ENCODE measurements at places on chromosomes 1 and 21.
A peak's percentile ranks its signal among the peaks of the same experiment; 100 is the strongest.

DNA sequence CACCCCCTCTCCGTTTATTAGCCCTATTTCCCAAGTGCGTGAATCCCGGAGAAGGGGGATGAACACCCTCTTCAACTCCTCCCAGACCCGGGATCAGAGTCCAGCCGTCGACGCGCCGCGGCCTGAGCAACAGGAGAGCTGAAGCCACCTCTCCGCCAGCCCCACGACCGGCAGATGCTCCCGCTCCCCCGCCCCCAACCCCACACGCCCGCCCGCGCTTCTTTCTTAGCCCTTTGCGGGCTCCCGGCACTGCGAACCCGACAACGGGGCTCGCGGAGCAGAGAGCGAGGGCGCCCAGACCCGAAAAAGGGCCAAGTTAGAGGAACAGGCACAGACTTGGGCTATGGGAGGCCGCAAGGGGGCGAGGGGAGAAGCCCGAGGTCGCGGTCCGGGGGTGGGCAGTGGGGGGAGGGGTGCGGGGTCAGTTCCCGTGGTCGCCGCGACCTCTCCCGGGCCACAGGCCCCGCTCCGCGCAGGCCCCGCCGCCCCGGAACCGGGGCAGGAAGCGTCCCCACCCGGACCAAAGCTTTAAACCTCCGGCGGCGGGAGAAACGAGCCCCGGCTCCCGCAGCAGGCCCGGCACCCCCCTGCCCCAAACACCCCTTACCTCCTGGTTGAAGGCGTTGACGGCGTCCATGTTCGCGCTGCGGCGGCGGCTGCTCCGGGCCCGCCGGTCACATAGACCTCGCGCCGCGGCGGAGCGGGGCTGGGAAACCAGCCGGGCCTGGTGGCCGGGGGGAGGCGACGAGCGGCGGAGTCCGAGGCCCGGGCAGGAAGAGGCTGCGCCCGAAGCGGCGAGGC, 662 bp downstream of the SCAF4 start:
- peak; percentile 33 for DNase-seq

- DNase-seq = no peak
Measured at GRCh38 chr1:208219659-208220282, 24.4 kb downstream of the PLXNA2 start.

DNA sequence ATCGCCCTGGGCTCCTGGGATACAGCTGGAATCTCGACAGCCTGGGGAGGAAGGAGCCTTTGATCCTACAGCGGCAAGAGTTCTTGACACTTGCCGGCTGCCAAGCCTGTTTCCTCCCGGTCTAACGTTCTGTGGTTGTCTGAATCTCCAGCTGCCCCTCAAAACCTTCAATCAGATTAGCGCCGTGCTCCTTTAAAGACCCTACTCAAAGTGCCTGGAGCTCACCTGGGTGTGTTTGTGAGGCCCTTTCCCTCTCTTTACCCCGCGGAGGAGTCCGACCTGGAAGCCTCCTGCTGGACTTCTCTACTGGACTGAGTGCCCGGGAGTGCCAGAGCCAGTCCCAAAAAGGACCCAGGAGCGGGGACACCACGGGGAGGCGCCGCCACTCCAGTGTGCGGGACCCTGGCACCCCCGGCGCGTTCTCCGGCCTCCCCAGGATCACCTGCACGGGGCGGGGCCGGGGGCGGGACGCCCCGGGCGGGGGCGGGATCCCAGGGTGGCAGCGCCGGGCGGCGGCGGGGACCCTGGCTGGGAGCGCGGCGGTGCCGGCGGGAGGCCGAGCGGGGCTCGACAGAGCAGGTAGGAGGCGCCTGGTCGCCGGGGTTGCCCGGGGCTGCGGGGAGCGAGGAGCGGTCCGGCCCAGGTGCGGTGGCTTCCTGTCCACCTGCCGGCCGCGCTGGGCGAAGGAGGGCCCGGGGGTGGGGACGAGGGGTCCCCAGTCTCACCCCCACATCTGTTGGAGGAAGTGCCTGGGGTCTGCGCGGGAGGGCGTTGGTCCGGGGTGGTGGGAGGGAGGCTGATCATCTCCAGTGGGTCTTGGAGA, at the start of gene NCMAP:
Gene NCMAP, plus strand, starts transcription at position 497 of the 823 bp plus-strand sequence. CDS start 39,344 bp downstream, outside the sequence.
- DNase-seq = no peak

- DNase-seq = no peak
Measured at GRCh38 chr1:8926707-8927694, 18.7 kb upstream of the CA6 start.

DNA sequence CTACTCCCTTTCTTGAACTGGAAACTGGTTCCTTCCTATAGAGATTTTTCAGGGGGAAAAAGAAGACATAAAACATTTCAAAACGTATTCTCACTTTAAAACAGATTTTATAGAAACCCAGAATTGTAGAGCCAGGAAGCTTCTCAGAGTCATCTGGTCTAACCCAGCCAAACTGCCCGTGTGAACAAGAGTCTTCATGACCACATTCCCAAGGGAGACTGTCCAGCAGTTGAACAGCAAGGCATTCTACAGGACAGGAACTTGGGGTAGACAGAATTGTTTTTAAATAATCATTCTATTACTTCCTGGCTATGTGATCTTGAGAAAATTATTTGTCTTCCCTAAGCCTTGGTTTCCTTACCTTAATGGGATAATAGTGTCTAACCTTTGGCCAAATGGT, 163.5 kb upstream of the IVNS1ABP start:
- no peak for DNase-seq

- DNase-seq = peak; percentile 43
Measured at GRCh38 chr1:59699227-59699847, 115.4 kb upstream of the HOOK1 start.

DNA sequence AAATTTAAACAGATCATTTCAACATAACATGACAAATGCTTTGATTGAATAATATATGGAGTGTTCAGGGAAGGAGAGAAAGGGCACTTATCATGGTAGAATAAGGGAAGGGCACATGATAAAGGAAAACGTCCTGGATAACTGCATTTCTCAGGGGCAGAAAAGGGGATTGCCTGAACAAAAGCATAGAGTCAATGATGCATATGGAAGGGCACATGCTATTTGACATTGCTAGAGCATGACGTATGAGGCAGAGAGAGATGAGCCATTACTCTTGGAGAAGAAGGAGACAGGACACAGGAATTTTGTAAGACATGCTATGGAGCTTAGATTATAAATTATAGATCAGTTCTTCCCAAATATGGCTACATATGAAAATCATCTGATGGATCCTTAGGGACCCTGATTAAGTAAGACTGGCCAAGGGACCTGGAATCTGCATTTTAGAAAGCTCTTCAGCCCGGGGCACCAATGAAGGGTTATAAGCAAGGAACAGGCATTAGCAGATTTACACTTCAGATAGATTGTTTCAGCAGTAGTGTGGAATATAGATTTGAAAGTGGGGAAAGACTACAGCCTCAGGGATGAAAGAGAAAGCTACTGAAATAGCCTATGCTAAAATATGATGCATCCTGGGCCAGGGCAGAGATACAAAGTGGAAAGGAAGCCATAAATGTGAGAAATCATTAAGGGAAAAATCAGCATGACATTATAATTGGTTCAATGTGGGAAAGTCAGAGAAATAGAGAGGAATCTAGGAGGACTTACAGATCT, 21.3 kb downstream of the FMO2 start:
- no peak for DNase-seq
